Melanocyte of skin (primary cell): ENCODE measurements at places on chromosomes 13 and 19. TPM values are rescaled to one million over a fixed set of nuclear protein-coding genes. Genes with fewer than 3 reads are reported as not detected.

The TNNI3 gene
- 1.00 and 1.5 TPM in 2 replicates for total RNA-seq

The WASF3 gene
- total RNA-seq = 12.0 and 16.0 TPM in 2 replicates

The CLEC4G gene
- not detected in 2 replicates for total RNA-seq

The PSG11 gene
- total RNA-seq = not detected in 2 replicates

The S1PR5 gene
- not detected in 2 replicates for total RNA-seq

The ZNF730 gene
- 4.5 and 4.7 TPM in 2 replicates for total RNA-seq

The ZNF358 gene
- 15.7 and 16.7 TPM in 2 replicates for total RNA-seq

The COX7A1 gene
- 2.1 and 5.5 TPM in 2 replicates for total RNA-seq

The ZNF578 gene
- 0.69 and 2.9 TPM in 2 replicates for total RNA-seq

The WTIP gene
- total RNA-seq = 5.9 and 23.6 TPM in 2 replicates

The PSG2 gene
- total RNA-seq = not detected in 2 replicates

The ERICH4 gene
- not detected in 2 replicates for total RNA-seq

The APOC4 gene
- total RNA-seq = 1.5 TPM in 1 of 2 replicates, not detected in the other

The TTC9B gene
- not detected in 2 replicates for total RNA-seq

The CYP4F8 gene
- total RNA-seq = not detected in 2 replicates

The ZSCAN22 gene
- total RNA-seq = 4.9 and 5.0 TPM in 2 replicates

The SPIB gene
- not detected in 2 replicates for total RNA-seq

The MAP4K1 gene
- 0.33 and 0.46 TPM in 2 replicates for total RNA-seq

The DIRAS1 gene
- total RNA-seq = 2.2 and 2.7 TPM in 2 replicates

The NLRP9 gene
- not detected in 2 replicates for total RNA-seq

The GNA15 gene
- not detected in 2 replicates for total RNA-seq

The MAG gene
- total RNA-seq = not detected in 2 replicates

The LIM2 gene
- total RNA-seq = not detected in 2 replicates

The CALR gene
- total RNA-seq = 1,570 and 2,165 TPM in 2 replicates
